ENCODE measurements at places on chromosomes 2 and 18.
A peak's percentile ranks its signal among the peaks of the same experiment; 100 is the strongest.

DNA sequence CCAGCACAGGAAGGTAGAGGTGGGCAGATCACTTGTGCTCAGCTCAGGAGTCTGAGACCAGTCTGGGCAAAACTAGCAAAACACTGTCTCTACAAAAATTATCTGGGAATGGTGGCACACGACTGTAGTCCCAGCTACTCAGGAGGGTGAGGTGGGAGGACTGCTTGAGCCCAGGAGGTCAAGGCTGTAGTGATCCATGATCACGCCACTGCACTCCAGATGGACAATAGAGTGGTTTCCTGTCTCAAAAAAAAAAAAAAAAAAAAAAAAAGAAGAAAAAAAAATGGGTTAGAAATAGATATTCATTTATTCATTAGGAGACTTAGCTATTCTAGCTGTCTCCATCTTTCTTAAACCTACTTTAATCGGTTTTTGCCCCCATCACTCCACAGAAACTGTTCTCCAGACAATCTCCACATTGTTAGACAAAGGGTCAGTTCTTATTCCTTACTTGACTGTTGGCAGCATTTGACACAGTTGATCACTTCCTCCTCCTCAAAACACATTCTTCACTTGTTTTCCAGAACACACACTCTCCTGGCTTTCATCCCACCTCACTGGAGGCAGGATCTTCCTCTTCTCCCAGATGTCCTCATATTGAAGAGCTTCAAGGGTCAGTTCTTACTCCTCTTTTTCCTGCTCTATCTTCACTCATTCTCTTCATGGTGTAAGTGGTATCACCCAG, 103.1 kb downstream of the DTNB start:
- DNase-seq = peak; percentile 76

DNA sequence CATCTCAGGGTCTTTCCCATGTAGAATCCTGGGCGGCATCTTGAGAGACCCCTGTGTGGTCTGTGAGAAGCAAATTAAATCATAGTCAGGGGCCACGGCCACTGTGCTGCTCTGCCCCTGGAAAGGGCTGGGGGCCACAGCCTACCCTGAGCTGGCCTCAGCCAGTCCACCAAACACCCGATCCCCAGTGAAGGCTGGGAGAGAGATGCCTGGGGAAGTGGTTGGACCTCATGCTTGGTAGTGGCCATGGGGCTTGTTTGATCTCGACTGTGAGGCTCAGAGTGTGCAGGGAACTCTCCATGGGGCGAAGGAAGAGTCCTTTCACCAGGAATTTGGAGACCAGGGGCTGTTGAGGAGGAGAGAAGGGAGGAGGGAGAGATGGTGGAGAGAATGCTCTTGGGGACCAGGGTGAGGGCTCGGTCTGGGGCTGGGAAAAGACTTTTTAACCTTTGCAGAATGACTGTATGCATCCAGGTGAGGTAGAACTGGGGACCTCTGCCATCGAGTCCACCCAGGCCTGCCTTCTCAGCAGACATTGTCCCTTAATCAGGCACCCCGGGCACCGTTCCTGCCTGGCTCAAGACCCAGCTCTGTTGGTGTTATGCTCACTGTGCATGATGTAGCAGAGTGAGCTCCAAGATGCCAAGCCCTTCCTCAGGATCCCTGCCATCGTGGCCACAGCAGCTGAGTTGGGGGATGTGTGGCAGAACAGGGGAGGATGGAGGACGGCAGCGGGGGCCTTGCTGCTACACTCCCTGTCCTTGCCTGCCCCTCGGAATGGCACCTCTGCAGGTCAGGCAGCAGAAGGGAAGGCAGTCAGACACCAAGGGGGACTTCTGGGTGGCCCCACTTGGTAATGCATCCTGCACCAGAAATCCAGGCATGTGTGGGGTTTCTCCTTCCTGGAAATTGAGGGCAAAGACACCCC, 249.9 kb downstream of the DYSF start:
- DNase-seq = no peak

GRCh38 chr2:27752551-27753237, 18.8 kb upstream of the MRPL33 start:
- DNase-seq = no peak

DNA sequence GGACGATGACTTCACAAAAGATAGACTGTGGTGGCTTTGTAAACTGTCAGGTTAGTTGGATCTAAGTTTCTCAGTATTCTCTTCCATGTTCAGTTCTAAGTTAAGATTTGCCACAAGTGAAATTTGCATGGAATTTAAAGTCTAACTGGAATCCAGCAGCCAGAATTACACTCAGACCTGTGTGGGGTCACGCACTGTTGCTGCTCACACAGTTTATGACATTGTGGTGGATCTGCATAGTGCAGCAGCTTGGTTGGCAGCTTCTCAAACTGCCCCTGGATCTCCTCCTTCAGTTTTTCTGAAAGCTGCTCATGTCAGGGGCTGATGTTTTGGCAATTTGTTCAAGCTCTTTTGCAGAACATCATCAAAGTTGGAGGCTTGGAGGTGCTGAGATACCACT, 228.1 kb upstream of the KCNJ3 start:
- DNase-seq = no peak

DNA sequence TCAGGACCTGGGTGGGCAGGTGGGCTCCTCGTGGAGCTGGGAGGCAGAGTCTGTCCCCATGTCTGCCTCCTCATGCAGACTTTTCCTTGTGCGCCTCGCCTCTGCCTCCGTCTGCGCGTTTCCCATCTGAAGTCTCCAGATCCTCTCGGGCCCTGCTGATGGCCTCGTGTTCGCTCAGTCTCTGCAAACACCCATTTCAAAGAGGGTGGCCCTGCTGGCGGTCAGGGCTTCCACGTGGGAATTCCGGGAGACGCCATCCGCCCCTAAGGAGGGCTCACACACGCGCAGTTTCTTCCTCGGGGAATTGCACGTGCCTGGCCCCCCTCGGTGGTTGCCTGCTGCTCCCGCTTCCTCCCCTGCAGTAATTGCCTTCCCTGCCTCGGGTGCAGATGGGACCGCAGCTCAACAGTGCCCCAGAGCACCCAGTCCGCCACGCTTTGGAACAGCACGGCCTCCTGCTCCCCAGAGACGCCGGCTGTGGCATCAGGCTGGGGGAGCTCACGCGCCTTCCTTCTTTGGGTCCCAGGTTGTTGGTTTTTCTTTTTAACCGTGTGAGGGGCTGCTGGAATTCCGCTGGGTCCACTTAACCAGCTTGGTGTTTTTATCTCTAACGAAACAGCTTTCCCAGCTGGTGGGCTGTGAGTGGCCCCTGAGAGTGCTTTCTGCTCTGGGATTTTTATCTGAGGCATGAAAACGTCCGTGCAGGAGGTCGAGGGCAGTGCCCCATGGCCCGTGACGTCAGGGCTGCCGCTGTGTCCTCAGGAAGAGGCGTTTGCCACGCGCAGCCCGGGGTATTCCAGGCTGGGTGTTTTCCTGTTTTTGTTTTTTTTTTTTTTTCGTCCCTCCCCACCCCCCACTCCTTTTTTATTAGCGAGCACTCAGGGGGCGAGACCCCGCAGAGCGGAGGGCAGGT, 16.1 kb downstream of the NFATC1 start:
- DNase-seq = no peak

- peak; percentile 29 for DNase-seq
Measured at GRCh38 chr18:66632756-66633155, 28.9 kb upstream of the CDH19 start.

DNA sequence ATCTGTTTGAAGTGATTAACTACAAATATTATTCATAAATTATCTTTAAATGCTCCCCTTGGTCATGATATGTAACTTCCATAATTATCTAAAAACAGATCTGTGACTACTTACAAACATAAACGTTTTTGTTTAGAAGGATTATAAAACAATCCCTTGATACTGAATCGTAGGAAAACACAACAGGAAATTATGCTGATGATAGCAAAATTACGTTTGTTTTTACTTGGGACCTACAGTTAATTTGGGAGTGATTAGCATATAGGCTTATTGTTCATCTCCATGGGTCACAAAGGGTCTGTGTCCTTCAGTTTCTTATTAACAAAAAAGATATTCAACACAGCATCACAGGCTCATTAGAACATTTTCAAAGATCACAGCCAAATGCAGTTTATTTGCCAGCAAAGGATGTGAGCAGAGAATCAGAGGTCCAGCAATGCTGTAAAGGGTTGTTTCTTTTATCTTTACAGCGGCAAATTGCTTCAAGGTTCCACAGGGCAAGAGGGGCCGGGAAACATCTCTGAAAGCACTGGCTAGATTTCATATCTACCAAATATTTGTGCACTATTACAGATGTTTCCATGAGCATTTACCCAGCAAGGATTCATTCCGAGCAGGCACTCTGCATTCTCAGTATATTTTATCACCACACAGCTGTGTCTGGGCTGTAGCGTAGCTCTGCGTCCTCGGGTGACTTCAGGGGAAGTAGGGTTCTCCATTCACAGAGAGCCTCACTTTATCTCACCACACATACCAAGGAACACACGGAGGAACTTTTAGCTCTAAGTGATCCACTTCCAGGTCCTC, 4.1 kb downstream of the CCDC195 start:
- DNase-seq = peak; percentile 13

DNA sequence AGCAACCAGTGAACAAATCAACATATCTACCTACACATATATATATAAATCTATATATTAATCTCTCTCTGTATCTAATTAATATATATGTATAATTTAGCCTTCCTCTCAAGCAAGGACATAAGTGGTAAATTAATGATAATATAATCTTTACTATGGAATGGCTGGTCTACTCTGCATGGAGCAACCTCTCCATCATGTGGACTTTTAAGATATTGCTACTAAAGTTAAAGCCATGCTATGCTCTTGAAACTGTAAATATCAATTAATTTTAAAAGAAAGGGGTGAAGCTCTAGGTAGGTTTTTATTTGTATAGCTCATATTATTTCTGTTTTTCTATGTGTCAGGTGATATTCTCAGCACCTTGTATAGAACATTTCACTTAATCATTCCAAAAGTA, 147.0 kb downstream of the PPP1R1C start:
- peak; percentile 31 for DNase-seq

DNA sequence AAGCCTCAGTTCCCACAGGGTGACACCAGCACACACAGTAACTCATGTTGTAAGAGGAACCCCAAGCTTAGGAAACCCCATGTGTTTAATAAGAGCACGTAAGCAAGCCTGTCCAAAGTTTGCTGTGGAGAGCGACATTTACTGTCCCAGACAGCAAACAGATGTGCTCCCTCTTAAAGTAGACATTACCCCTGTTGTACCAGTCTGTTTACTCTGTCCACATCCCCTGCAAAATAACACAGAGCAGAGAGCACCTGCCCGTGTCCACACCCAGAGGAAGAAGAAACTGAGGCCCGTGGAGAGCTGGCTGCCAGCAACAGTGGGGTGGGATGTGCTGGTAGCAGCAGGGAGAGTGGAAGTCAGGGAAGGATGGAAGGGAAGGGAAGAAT, 243.5 kb downstream of the GBX2 start:
- no peak for DNase-seq

- DNase-seq = peak; percentile 28
Measured at GRCh38 chr2:126187668-126188067, 468.3 kb upstream of the GYPC start.

GRCh38 chr18:13745696-13746095, 19.2 kb downstream of the RNMT start:
- DNase-seq = no peak

DNA sequence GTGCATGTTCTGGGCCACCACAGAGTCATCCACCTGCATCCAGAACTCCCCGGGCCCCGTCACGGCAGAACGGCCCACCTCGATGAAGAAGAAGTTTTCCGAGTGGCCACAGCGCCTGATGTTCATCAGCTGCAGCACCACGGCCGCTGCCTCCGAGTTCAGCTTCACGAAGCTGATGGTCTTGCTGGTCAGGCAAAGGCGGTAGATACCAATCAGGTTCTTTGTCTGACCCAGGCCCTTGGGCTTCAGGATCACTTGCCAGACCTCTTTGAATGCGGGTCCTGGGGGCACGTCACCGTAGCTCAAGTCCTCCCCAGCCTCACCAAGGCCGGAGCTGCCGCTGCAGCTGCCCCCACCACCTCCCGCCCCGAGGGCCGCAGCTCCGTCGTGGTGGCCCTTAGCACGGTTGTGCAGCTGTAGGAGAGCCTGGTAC, 1.6 kb downstream of the IRS1 start:
- DNase-seq = no peak

- no peak for DNase-seq
Measured at GRCh38 chr2:160108646-160109045, 46.2 kb upstream of the PLA2R1 start.

DNA sequence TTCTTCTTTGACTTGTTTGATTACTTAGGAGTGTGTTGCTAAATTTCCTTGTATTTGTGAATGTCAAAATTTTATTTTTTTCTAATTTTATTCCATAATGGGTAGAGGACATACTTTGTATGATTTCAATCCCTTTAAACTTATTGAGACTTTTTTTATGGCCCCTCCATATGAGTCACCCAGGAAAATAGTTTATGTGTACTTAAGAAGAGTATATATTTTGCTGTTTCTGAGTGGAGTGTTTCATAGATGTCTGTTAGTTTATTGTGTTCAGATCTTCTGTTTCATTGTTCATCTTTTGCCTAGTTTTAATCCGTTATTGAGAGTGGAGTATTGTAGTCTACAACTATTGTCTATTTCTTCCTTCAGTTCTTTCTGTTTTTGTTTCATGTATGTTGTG, 81.9 kb downstream of the EPB41L5 start:
- no peak for DNase-seq

GRCh38 chr2:158477202-158477601, 20.4 kb downstream of the PKP4 start:
- no peak for DNase-seq

DNA sequence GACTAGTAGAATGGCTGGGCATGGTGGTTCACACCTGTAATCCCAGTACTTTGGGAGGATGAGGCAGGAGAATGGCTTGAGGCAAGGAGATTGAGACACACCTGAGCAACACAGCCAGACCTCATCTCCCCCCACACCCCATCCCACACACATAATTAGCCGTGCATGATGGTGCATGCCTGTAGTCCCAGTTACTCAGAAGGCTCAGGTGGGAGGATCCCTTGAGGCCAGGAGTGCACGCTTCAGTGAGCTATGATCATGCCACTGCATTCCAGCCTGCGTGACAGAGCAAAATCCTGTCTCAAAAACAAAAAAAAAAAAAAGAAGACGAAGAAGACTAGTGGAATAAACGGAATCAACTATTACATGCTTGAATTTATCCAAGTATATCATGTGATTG, 150.0 kb downstream of the STK39 start:
- no peak for DNase-seq

GRCh38 chr18:40179729-40180461, 1775.1 kb upstream of the PIK3C3 start:
- DNase-seq = peak; percentile 8

DNA sequence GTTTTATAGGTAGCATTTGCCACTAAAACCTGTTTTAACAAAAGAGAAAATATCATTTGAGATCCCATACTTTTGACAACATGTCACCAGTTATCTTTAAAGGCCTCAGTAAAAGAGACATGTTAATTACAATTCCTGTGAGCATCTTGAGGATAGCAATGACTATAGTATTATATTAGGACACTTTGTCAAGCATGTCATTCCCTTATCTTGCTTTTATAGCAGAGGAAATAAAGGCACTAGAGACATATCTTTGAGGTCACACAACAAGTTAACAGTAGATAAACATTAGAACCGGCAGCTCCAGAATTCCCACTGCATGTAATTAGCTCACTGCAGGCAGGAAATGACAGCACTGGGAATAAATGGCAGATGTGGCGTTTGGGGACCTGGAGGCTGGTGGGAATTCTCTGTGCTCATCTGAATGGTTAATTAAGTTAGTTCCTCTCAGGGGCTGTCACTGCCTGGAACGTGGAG, 25.9 kb downstream of the LYPD6B start:
- no peak for DNase-seq
